ENCODE measurements at places on chromosomes 11 and 22.
A peak's percentile ranks its signal among the peaks of the same experiment; 100 is the strongest.

DNA sequence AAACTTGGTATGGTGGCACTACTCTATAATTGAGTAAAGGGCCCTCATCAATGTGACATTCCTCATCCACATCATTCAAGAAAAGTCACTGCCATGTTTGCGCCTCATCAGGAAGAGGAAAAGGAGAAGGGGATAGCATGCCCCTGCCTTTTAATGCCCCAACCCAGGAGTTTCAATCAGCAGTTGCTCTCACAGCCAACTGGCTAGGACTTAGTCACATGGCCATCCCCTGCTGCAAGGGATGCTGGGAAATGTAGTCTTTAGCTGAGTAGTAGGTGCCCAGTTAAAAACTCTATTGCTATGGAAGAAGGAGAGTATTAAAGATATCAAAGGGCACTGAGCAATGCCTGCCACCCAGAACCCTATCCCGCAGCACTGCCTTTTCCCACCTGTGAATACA lies 10.9 kb upstream of the CCND1 start:
- DNase-seq: no peak

DNA sequence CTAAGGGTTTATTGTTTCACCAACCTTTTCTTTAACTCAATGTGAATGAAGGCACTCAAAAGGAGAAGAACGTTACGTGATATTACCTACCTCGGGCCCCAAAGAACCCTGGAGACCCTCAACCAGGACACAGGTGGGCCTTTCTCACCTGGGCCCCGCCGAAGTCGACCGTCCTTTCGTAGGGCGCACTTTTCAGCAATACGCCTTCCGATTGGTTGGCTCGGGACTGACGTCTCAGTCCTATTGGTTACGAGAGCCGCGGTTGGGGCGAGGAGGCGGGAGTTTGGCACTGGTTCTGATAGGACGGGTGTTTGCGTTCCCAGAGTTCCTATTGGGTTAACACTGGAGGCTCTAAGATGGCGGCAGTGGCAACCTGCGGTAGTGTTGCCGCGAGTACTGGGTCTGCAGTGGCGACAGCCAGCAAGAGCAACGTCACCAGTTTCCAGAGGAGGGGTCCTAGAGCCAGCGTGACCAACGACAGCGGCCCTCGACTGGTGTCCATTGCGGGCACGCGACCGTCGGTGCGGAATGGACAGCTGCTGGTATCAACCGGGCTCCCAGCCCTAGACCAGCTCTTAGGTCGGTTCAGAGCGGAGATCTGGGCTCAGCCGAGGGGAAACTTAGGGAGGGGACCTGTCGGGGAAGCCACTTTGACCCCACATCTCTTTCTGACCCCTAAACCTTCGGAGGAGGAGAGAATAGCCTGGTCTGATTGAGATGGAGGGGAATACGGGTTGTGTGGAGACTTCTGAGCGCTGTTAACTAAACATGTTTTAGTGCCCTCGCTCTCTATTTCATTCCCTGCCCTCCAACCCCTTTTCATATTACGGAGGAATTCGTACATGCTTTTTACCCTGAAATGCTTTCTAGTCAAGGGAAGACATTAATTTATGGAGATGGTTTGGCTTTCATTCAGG lies at the start of the genes ELP4 and IMMP1L:
TSS of gene ELP4 (plus strand) at position 339 of the 917 bp plus-strand sequence. CDS start at position 357, 18 bp downstream.
TSS of gene IMMP1L (minus strand) at position 194 of the 917 bp plus-strand sequence. CDS start 46,346 bp downstream, outside the sequence.
- DNase-seq: peak; percentile 98

DNA sequence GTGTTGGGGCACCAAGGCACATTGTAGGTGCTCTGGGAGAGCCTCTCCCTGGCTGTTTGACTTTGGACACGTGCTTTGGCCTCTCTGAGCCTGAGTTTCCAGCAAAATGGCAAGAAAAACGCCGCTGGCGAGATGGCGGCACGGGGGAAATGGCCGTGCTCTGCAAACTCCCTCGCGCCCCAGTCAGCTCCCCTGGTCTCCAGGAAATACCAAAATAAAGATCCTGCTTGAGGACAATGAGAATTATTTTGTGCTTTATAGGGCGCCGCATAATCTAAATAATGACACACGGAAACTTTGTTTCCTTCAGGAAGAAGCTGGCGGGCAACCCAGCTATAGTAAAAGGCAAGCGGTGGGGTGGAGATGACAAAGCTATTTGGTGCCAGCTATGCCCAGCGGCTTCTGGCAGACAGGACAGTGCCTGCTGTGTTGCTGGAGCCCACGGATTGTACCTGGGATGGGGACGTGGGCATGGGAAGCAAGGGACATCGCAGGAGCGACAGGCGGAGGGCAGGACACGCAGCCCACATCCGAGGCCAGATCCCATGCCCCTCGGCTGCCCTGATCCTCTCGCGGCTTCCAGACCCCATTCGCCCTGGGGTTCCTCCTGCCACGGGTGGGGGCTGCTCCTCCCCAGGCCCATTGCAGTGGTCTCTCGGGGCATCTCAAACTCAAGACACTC lies 26.3 kb upstream of the RFPL3 start:
- no peak for DNase-seq

DNA sequence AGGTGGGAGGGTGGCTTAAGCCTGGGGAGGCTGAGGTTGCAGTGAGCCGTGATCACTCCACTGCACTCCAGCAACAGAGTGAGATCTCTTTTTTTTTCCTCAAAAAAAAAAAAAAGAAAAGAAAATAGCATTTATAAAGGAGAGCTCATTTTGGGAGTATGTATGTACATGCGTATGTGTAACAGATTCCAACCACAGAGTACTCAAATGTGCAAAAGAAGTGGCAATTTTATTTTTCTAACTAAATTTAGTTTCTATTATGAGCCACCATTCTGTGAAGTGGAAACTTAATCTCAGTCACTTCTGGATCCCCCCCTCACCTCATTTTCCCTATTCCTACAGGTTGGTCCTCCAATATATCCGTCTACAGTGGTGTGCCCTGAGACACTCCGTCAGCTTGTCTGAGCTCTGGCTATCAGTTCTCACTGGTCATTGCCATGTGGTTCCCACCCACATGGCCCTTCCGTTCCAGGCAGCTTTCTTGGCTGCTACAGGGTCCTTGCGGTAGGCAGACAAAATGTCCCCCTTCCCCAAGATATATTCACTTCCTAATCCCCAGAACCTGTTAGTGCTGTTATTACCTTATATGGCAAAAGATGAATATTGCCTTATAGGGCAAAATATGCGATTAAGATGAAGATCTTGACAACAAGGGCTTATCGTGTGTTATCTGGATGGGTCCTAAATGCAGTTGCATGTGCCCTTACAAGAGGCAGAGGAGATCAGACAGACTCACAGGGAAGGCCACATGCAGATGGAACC lies 35.8 kb upstream of the TSKU start:
- no peak for DNase-seq

DNA sequence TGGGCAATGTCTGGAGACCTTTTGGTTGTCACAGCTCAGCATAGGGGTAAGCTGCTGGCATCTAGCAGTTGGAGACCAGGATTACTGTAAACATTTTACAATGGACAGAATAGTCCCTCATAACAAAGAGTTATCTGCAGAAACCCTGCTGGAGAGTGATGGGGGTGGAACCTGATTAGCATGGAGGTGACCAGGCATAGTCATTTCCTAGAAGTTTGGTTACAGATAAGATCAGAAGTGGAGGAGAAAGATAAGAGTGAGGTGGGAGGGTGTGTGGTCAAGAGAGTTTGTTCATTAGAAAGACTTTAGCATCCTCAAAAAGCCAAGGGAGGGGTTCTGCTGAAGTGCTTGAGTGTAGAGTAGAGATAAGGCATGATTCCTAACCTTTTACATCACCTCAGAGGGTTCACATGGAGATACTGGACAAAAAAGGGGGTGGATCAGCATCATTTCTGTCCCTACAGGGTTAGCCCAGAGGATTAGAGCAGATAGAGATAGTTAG lies 38.8 kb downstream of the PRDM11 start:
- no peak for DNase-seq

DNA sequence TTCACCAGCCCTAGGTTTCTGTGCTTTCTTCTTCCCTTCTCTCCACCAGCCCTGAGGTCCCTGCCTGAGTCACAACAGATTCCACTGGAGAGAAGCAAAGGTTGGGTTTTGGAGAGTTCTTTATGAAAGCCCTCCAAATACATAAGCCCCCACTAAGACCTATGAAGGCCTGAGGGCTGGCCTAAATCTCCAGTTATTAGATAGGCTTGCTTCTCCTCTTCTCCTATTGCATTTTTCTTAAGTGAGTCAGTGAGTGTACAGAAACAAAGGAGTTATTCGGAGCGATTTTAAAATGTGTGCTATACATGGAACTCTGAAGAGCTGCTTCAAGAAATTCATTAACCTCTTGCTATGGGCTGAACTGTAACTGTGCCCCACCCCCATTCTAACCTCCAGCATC lies 1057.3 kb downstream of the OPCML start:
- DNase-seq: peak; percentile 40

DNA sequence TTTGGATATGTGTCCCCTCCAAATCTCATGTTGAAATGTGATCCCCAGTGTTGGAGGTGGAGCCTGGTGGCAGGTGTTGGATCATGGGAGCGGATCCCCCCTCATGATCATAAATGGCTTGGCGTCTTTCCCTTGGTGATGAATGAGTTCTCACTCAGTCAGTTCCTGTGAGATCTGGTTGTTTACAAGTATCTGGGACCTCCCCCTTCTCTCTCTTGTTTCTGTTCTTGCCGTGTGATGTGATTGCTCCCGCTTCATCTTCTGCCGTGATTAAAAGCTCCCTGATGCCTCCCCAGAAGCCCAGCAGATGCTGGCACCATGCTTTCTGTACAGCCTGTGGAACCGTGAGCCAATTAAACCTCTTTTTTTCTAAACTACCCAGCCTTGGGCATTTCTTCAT lies 102.2 kb downstream of the SEZ6L start:
- DNase-seq: no peak

- peak; percentile 17 for DNase-seq
These were observed 37.2 kb downstream of the CKAP5 start for GRCh38 chr11:46808799-46809431.

- DNase-seq: no peak
These were observed 56.8 kb upstream of the B3GAT1 start for GRCh38 chr11:134468796-134469195.

GRCh38 chr11:99822846-99823565 lies 802.3 kb downstream of the CNTN5 start:
- peak; percentile 6 for DNase-seq

DNA sequence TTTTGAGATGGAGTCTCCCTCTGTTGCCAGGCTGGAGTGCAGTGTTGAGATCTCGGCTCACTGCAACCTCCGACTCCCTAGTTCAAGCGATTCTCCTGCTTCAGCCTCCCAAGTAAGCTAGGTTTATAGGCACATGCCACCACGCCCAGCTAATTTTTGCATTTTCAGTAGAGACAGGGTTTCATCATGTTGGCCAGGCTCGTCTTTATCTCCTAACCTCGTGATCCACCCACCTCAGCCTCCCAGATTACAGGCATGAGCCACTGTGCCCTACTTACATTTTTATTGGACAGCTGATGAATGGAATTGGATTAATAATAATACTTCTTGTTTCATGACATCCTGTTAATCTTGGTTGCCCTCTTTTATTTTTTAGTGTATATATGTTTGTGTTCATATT lies 3.0 kb upstream of the MRGPRD start:
- DNase-seq: no peak

GRCh38 chr11:27166130-27166529 lies 125.5 kb downstream of the BBOX1 start:
- DNase-seq: no peak

Data from astrocyte of the hippocampus (primary cell).